Activated naive CD4-positive, alpha-beta T cell treated with anti-CD3 and anti-CD28 coated beads, Interleukin-2, amount 10 ng/mL, durations not matched to agents 7 days and 5 days (primary cell): ENCODE measurements at places on chromosomes 1 and 21.

- no peaks in the 10 kb centered on the region for H3K36me3 ChIP-seq
- no peaks in the 10 kb centered on the region for H3K27me3 ChIP-seq
- DNase-seq, result no peak
- H3K4me3 ChIP-seq, result no peak overlapping the region
These were observed 194.8 kb downstream of the ZZZ3 start for GRCh38 chr1:77487631-77488030.

- DNase-seq, result no peak
- H3K36me3 ChIP-seq, result no peaks in the 10 kb centered on the region
- H3K27ac ChIP-seq, result no peak overlapping the region
- H3K4me1 ChIP-seq, result no peaks in the 10 kb centered on the region
These were observed 248.6 kb downstream of the TBX15 start for GRCh38 chr1:118739501-118739900.

DNA sequence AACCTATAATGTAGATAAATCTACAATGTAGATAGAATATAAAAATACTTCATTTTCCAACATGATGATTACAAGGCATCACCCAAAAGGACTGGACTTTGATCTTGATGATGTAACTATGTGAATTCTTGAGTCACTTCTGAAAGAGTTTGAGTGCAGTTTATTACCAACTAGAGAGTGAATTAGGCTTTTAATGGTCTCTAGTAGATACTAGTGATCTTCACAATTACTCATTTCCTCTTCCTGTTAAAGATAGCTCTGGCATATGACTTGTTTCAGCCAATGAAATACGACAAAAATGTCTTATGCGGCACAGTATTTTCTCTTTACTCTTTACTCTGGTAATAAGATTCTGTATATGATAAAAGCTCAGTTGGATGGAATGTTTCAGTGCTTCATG, 1588.1 kb upstream of the B3GALT2 start:
- no peaks in the 10 kb centered on the region for H3K4me1 ChIP-seq
- H3K36me3 ChIP-seq, result no peaks in the 10 kb centered on the region
- no peaks in the 10 kb centered on the region for H3K27me3 ChIP-seq
- H3K27ac ChIP-seq, result no peak overlapping the region
- no peak overlapping the region for H3K4me3 ChIP-seq

DNA sequence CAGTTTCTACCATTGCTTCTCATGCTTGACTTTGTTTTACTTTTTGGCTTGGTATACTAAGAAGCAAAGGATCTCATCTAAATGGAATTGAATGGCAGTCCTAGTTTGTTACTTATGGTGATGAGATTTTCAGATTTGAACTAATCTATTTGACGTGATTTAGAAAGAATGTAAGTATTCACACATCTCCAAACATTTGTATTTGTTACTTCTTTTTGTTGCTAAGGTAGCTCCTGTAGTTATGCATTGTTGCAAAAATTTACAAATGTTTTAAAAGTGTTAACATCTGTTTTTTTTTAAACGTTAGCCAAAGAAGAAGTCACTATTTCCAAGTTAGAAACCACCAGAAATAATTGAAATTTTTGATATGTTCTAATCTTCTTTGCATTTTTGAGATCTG, 222.5 kb downstream of the RPS6KC1 start:
- DNase-seq, result no peak
- peaks cover 7% of the 10 kb centered on the region for H3K4me1 ChIP-seq
- H3K36me3 ChIP-seq, result peaks cover 6% of the 10 kb centered on the region
- no peaks in the 10 kb centered on the region for H3K27me3 ChIP-seq
- H3K27ac ChIP-seq, result no peak overlapping the region

GRCh38 chr21:36948686-36949085, 17.8 kb downstream of the HLCS start:
- no peaks in the 10 kb centered on the region for H3K4me1 ChIP-seq
- no peaks in the 10 kb centered on the region for H3K27me3 ChIP-seq
- H3K4me3 ChIP-seq, result no peak overlapping the region
- H3K27ac ChIP-seq, result no peak overlapping the region
- peaks cover 17% of the 10 kb centered on the region for H3K36me3 ChIP-seq
- DNase-seq, result no peak

GRCh38 chr1:215128504-215128903, 46.0 kb downstream of the KCNK2 start:
- no peak overlapping the region for H3K4me3 ChIP-seq
- H3K36me3 ChIP-seq, result no peaks in the 10 kb centered on the region
- DNase-seq, result no peak

- no peak for DNase-seq
These were observed 7.8 kb upstream of the LRRC47 start for GRCh38 chr1:3803905-3804626.

DNA sequence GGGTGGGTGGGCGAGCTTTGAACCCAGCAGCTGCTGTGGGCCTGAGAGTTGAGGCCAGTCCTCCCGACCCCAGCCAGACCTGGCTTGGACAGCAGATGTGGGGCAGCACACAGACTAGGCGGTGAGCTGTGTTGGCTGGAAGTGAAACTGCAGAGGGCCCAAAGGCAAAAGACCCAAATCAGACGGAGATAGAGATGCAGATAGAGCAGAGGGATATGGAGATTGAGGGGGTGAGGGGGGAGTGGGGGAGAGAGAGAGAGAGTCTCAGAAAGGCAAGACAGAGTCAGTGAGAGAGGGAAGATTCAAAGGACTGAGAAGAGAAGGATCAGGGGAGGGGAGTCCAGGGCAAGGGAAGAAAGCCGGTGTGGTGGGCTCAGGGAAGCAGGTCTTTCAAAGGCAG, 17.0 kb upstream of the POU3F1 start:
- no peak overlapping the region for H3K4me3 ChIP-seq
- no peak overlapping the region for H3K27ac ChIP-seq
- H3K36me3 ChIP-seq, result no peaks in the 10 kb centered on the region
- DNase-seq, result no peak
- H3K27me3 ChIP-seq, result peaks cover 58% of the 10 kb centered on the region
- H3K4me1 ChIP-seq, result no peaks in the 10 kb centered on the region

DNA sequence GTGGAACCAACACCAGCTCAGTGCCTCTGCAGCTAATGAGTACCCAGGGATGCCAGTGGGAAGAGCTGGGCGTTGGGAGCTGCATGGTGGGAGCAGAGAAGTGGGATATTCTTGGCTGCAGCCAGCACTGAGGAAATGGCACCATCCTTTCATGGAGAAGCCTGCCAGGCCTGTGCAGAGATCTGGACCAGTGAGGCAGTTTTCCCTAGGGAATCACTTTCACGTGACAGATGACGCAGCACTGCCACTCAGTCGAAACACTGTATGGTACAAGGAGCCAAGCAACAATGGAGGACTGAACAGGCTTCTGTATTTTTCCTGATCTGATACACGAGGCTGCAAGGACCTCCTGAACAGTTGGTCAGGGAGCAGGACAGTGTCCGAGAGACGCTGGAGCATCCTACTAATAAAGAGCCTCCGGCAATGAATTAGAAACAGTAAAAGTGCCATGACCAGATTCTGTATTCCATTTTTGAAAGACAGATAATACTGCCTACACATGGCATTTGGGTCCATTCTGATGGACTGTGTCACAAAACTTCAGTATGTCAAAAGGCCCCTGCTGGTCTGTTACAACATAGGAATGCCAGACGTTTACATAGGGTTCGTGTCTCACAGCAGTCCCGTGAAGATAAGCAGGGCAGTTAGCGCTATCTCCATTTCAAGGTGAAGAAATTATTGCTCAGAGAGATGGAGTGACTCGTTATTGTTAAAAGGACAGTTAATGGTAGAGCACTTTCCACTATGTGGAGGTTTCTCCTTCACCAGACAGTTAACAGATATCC, 44.0 kb upstream of the LMO4 start:
- no peaks in the 10 kb centered on the region for H3K27me3 ChIP-seq
- H3K4me3 ChIP-seq, result no peak overlapping the region
- no peak for DNase-seq
- no peaks in the 10 kb centered on the region for H3K4me1 ChIP-seq
- H3K36me3 ChIP-seq, result no peaks in the 10 kb centered on the region
- no peak overlapping the region for H3K27ac ChIP-seq

- DNase-seq, result no peak
- no peaks in the 10 kb centered on the region for H3K4me1 ChIP-seq
- no peak overlapping the region for H3K4me3 ChIP-seq
These were observed 6.5 kb upstream of the MAB21L3 start for GRCh38 chr1:116104667-116105066.

GRCh38 chr1:247210062-247210375, 38.2 kb upstream of the ZNF124 start:
- H3K27me3 ChIP-seq, result no peaks in the 10 kb centered on the region
- peaks cover 46% of the 10 kb centered on the region for H3K36me3 ChIP-seq
- H3K27ac ChIP-seq, result peak overlapping the region; percentile 88
- peak overlapping the region; percentile 81 for H3K4me3 ChIP-seq
- H3K4me1 ChIP-seq, result peaks cover 45% of the 10 kb centered on the region

- no peak for DNase-seq
- no peak overlapping the region for H3K4me3 ChIP-seq
- H3K27me3 ChIP-seq, result no peaks in the 10 kb centered on the region
- no peak overlapping the region for H3K27ac ChIP-seq
- H3K4me1 ChIP-seq, result no peaks in the 10 kb centered on the region
These were observed 367.9 kb upstream of the DUSP10 start for GRCh38 chr1:222109836-222110235.

DNA sequence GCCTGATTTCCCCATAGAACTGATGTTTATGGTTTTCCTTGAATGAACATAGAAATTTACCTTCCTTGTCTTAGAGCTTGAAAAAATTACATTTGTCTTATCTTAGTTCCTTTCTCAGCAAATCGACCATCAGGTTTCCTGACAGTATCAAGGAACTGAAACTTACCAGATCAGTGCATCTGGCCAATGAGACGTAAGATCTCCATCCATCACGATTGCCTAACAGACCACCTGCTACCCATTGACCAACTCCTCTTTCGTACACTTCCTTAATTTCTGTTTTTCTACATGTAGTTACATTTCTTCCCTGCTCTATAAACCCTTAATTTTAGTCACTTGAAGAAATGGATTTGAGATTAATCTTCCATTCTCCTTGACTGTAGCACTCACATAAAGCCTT, 57.4 kb upstream of the TMPRSS15 start:
- H3K36me3 ChIP-seq, result no peaks in the 10 kb centered on the region
- no peak overlapping the region for H3K27ac ChIP-seq
- no peaks in the 10 kb centered on the region for H3K27me3 ChIP-seq
- no peaks in the 10 kb centered on the region for H3K4me1 ChIP-seq
- H3K4me3 ChIP-seq, result no peak overlapping the region
- DNase-seq, result no peak

DNA sequence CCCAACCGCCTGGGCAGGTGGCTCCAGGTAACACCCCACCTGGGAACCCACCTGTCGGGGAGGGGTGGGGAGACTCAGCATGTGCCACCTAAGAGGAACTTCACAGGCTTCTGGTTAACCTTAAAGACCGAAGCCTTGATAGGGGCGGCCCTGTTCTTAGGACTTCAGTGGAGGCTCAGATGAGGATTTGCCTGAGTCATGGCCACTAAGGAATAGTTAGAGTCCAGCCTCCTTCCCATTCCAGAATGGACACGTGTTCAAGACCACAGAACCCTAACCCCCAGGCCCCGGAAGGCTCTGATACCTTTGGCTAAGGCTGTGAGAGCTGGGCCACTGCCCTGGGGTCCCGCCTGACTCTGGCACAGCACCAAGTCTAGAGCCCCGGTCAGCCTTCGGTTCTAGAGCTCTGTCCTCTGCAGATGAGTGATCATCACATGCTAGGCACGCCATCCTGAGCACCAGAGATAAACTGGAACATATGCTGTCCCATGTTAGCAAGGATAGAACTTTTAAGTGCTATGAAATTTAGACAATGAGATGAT, 20.3 kb downstream of the PADI6 start:
- peaks cover 17% of the 10 kb centered on the region for H3K4me1 ChIP-seq
- H3K4me3 ChIP-seq, result no peak overlapping the region
- H3K27me3 ChIP-seq, result peaks cover 36% of the 10 kb centered on the region
- H3K27ac ChIP-seq, result no peak overlapping the region
- H3K36me3 ChIP-seq, result no peaks in the 10 kb centered on the region
